ENCODE measurements at places on chromosomes 5 and 9. TPM values are rescaled to one million over a fixed set of nuclear protein-coding genes. Genes with fewer than 3 reads are reported as not detected.

The MAMDC4 gene
- total RNA-seq: 2.8 TPM

The FRMD3 gene
- total RNA-seq: 4.9 TPM

The ZNF454 gene
- total RNA-seq: 0.45 TPM

The LCN1 gene
- not detected for total RNA-seq

The GFRA3 gene
- not detected for total RNA-seq

The OXCT1 gene
- 11.6 TPM for total RNA-seq

The UBLCP1 gene
- 24.4 TPM for total RNA-seq

The SOWAHA gene
- total RNA-seq: 18.0 TPM

The STKLD1 gene
- total RNA-seq: not detected

The NDUFS4 gene
- 75.9 TPM for total RNA-seq

The PROB1 gene
- total RNA-seq: not detected

The WDR41 gene
- total RNA-seq: 17.5 TPM
